ENCODE measurements at places on chromosomes 1 and 21.

DNA sequence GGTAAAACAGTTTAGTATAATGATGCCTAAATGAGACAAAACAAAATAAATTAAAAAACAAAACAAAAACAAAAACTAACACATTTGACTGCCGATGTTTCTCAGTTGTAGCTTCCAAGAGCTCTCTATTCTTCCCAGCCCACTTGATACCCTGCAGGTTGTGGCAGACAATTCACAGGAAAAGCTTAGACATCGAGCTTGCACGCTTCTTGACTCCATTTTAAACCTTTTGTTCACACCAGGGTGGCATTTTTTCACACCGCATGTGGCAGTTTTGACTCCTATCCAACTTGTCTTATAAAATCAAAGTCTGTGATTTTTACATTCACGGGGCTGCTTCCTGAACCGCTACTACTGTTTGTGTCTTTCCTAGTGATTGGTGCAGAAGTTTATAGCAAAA, 575.9 kb downstream of the USP25 start:
- no peak for DNase-seq

GRCh38 chr1:176601348-176601747, 138.4 kb downstream of the PAPPA2 start:
- no peak for DNase-seq

DNA sequence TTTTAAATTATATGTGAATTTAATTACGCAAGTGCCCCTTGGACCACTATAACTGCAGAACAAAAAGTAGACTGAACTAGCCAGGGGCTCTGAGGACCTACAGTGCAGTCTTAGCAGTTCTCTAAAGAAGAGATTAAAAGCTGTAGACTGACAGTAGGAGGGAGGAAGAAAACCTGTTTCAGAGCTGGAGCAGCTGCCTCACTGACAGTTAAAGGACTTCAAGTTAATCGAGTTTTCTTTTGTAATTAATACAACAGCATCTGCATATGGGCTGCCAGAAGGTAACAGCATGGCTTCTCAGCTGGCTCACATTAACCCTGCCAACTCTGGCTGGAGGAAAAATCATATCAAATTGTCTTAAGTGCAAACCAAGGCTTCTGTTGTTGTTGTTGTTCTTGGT, 19.9 kb downstream of the DSTYK start:
- no peak for DNase-seq

DNA sequence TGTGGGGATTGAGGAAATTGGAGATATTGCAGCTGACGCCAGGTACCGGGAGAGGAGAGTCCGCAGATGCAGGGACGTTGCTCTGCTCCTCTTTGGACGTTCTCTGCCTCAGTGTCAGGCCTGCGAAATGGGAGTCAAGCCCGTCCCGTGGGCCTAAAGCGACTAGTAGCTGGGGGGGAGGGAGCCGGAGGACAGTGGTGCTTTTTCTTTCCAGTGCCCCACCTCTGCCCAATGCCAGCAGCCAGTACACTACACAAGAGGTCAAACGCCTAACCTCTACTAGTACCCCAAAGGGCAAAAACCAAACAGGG, 413.6 kb upstream of the ESRRG start:
- DNase-seq, result no peak
